ENCODE measurements at places on chromosomes 12 and 14.

DNA sequence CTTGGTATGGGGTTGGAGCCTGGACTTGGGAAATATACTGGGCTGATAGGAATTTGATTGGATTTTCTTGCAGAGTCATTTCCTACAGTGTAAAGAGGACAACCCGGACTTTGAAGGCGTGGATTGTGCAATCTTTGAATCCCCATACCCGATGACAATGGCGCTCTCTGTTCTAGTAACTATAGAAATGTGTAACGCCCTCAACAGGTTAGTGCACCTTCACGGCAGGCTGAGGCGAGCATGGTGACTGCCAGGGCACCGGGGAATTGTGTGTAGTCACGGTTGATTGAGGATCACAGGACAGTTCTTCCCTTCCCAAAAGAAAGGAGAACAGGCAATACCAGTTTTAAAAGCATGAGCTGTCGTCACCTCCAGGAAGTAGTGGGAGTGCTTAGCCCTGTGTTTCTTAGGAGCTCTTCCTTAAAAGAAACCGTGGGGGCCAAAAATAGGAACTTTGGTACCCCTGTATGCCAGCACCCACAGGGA is 58.3 kb downstream of the ANAPC7 start:
- peak; percentile 84 for DNase-seq

GRCh38 chr12:67927324-67927723 is 61.9 kb upstream of the IFNG-AS1 start:
- DNase-seq, result no peak

GRCh38 chr12:96039516-96039915 is 4.1 kb upstream of the LTA4H start:
- no peak for DNase-seq

DNA sequence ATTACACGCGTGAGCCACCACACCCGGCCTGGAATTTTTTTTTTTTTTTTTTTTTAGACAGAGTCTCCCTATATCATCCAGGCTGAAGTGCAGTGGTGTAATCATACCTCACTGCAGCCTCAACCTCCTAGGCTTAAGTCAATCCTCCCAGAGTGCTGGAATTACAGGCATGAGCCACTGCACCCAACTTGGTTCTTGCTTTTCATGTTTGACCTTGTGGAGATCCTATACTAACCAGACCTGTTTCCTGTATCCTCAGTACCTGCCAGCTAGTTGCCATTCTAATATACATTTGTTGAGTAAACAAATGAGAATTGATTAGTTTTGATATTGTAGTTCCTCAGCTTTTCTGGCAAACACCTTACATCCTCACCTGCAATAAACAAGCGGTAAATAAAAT is 3.2 kb upstream of the VSIG10 start:
- no peak for DNase-seq

GRCh38 chr12:3073438-3074250 is 3.5 kb upstream of the TSPAN9 start:
- peak; percentile 80 for DNase-seq

DNA sequence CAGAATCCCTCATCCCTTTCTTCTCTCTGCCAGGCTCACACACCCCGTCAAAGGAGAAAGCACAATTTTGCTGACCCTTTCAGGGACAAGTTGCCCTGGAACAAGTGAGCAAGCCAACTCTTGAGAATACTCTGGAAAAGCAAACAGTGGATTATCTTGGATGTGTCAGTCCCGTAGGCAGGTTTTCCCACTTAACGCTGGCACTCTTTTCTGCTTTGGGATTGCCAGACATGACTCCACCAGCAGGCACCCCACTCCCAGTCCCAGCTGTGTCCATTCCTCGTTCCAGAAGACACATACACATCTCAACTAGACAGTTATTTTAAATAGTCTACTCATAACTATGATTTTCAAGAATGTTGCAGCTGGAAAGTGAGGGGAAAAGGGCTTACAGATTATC is 145.5 kb upstream of the CDKN3 start:
- no peak for DNase-seq

DNA sequence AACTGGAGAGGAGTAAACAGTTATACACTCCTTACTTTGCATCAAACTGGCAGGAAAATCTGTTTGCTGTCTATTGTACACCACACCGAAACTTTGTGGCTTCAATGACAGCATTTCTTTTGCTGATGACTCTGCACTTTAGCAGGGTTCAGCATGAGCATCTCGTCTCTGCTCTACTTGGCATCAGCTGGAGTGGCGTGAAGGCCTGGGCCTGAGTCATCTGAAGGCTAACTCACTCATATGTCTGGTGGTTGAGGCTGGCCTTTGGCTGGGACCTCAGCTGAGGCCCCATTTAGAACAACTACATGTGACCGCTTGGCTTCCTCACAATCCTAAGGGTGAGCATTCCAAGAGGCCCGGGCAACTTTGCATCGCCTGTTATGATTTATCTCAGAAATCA is 28.7 kb upstream of the REP15 start:
- no peak for DNase-seq
